ENCODE measurements at places on chromosomes 16 and 17.
A peak's percentile ranks its signal among the peaks of the same experiment; 100 is the strongest.

DNA sequence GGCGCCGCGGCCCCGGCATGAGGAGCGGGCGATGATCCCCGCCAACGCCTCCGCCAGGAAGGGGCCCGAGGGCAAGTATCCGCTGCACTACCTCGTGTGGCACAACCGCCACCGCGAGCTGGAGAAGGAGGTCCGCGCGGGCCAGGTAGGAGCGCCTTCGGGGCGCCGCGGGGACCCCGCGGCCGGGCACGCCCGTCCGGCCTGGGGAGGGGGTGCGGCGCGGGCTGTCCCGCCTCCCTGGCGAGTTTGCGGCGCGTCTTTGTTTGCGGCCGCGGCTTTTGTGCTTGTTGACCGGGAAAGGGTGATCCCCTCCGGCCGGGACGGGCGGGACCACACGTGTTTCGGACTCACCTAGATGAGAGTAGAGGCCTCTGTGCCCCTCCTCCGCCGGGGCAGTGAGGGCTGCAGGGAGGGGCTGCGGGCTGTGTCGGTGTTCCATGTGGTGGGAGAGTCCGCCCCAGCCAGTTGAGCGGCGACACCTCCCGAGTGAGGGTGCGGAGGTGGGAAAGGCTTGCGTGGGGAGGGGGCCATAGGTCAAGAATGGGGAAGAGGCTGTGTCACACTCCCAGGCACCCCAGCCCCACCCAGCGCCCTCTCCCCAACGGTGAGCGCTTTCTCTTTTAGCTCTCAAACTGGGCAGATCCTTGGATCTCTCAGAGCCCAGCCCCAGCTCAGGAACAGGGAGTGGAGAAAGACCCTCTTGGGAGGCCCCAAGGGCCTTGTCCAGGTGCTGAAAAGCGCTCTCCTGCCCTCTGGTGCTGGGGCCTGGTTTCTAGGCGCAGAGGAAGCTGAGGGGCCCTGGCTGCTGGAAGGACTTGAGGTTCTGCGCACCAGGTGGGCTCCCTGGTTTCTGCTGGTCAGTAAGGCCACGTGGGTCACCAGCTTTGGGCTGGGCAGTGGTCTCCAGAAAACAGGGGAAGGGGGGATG lies 923 bp downstream of the ANKRD13B start:
- no peak for DNase-seq

DNA sequence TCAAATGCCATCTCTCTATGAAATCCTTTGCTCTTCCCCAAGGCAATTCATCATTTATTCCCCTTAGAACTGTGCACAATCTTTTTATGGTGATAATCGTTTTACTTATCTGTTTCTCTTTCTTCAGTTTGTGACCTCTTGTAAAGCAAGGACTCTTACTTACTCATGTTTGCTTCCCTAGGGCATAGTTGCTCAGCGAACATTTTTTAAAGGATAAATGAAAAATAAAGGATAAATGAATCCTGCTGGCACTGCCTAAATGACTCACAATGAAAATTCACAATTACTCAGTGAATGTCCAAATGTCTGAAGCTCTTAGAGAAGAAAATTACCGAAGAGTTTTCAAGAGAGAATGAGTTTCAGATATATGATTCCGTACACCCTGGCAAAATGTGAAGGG lies 671.7 kb downstream of the CDH11 start:
- DNase-seq: no peak

DNA sequence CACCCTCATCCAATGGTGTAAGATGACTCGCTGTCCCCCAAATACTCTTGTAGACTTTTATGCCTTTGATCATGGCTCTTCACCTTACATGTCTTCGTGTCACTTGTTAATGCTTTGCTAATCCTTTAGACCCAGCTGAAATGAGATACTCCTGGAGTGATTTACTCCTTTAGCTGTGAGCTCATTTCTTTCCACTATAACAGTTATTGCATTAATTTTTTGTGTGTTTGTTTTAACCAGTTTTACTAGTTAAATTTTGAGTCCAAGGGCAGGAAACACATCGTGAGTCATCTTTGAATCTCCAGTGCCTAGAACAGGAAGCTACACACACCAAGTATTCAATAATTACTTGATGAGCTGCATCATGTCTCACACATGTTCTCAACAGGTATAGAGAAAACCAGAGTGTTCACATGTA lies 6.5 kb upstream of the CTCF start:
- DNase-seq: no peak

DNA sequence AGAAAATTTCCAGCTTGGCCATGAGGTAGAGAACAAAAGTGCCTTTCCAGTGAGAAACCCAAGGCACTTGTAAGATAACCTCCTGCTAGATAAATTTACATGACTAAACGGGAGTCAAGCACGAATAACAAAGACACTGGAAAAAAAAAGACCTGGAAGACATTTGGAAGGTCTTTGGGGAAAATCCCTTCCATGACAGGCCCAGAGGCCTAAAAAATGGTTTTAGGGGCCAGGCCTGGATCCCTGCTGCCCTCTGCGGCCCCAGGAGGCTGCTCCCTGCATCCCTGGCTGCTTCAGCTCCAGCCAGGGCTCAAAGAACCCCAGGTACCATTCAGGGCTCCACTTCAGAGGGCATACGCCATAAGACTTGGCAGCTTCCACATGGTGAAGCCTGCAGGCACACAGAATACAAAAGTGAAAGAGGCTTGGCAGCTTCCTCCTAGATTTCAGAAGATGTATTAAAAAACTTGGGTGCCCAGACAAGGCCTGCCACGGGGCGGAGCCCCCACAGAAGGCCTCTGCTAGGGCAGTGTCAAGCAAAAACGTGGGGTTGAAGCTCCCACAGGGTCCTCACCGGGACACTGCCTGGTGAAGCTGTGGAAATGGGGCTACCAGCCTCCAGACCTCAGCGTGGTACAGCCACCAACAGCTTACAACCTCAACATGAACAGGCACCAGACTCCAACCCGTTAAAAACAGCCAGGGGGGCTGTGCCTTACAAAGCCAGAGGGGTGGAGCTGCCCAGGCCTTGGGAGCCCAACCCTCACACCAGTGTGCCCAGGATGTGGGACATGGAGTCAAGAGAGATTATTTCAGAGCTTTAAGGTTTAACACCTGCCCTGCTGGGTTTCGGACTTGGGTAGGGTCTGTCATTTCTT lies 77.1 kb downstream of the SDK2 start:
- DNase-seq: peak; percentile 10

- DNase-seq: peak; percentile 49
These were observed 32.7 kb upstream of the CDH1 start for GRCh38 chr16:68704232-68704867.

All from CD4-positive, alpha-beta T cell treated with Interleukin-4 for 1 hour (primary cell).